ENCODE measurements at places on chromosomes 7 and 10. TPM values are rescaled to one million over a fixed set of nuclear protein-coding genes. Genes with fewer than 3 reads are reported as not detected.

The IFIT2 gene
- total RNA-seq = 2.8 TPM

The CAV2 gene
- total RNA-seq = 142 TPM

The GLCCI1 gene
- total RNA-seq = 17.7 TPM

DNA sequence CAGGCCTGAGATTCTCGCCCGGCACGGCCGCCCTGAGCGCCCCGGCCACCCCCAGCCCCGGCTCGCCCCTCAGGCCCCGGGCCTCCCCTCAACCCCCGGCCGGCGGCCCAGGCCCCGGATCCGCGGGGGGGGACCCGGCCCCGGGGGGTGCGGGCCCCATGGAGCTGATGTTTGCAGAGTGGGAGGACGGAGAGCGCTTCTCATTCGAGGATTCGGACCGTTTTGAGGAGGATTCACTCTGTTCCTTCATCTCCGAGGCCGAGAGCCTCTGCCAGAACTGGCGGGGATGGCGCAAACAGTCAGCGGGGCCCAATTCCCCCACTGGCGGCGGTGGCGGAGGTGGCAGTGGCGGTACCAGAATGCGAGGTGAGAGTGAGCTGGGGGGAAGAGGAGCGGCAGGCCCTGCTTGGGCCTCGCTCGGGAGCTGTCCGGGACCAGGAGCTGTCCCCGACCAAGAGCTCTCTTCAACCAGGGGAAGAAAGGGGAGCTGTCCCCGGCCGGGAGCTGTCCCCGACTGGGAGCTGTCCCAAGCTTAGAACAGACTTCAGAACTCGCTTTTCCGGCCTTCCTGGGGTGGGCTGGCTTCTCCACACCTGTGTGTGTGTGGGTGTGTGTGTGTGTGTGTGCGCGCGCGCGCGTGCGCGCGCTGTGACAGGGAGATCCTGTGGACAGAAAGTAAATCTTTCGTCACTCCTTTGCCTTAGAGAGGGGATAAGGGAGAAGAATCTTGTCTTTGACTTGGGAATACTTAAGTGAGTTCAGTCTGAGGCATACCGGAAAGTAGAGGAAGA, 510 bp downstream of the ZSWIM8 start:
- peak overlapping the region; percentile 96 for H3K4me3 ChIP-seq
- no peak for DNase-seq
- H3K27ac ChIP-seq = peak overlapping the region; percentile 88
- peaks cover 53% of the 10 kb centered on the region for H3K4me1 ChIP-seq
- no peaks in the 10 kb centered on the region for H3K27me3 ChIP-seq

DNA sequence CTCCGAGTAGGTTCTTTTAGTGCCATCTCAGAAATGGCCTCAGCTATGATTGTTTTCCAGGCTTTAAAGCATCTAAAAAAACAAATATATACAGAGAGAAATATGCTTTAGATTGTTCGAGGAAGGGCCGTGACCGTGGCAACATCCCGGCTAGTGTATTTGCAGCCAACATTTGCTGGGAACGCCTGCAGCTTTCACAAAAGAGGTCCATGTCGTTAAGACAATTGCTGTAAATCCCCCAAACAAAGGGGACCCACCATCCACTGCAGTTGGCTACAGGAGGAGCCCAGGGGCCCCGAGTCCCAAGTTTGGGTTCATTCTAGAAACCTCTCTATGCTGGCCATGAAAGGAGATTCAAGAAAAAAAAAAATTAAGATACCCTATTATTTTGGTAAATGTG, 152.8 kb upstream of the TCF7L2 start:
- H3K4me3 ChIP-seq = no peak overlapping the region
- H3K27ac ChIP-seq = no peak overlapping the region
- no peaks in the 10 kb centered on the region for H3K36me3 ChIP-seq
- no peak for DNase-seq
- peaks cover 14% of the 10 kb centered on the region for H3K4me1 ChIP-seq

- H3K27ac ChIP-seq = no peak overlapping the region
- H3K4me1 ChIP-seq = no peaks in the 10 kb centered on the region
- no peaks in the 10 kb centered on the region for H3K36me3 ChIP-seq
- DNase-seq = no peak
- H3K27me3 ChIP-seq = no peaks in the 10 kb centered on the region
Observed at GRCh38 chr10:69837261-69837660, 35.6 kb downstream of the COL13A1 start.

GRCh38 chr10:132132421-132132841, 54.3 kb upstream of the DPYSL4 start:
- H3K36me3 ChIP-seq = no peaks in the 10 kb centered on the region
- no peak for DNase-seq
- no peaks in the 10 kb centered on the region for H3K4me1 ChIP-seq
- no peaks in the 10 kb centered on the region for H3K27me3 ChIP-seq
- H3K27ac ChIP-seq = no peak overlapping the region
- H3K4me3 ChIP-seq = no peak overlapping the region

- no peaks in the 10 kb centered on the region for H3K36me3 ChIP-seq
- H3K4me3 ChIP-seq = no peak overlapping the region
- no peaks in the 10 kb centered on the region for H3K27me3 ChIP-seq
- H3K27ac ChIP-seq = no peak overlapping the region
Observed at GRCh38 chr7:134640842-134641715, 5.6 kb upstream of the BPGM start.
